Ascending aorta (tissue), 2 donors: ENCODE measurements at places on chromosomes 7 and 10. TPM values are rescaled to one million over a fixed set of nuclear protein-coding genes. Genes with fewer than 3 reads are reported as not detected.

GRCh38 chr10:76049581-76050290 lies 618.3 kb downstream of the LRMDA start:
- no peak for DNase-seq

GRCh38 chr7:70120851-70121250 lies 522.6 kb downstream of the AUTS2 start:
- DNase-seq, result no peak

DNA sequence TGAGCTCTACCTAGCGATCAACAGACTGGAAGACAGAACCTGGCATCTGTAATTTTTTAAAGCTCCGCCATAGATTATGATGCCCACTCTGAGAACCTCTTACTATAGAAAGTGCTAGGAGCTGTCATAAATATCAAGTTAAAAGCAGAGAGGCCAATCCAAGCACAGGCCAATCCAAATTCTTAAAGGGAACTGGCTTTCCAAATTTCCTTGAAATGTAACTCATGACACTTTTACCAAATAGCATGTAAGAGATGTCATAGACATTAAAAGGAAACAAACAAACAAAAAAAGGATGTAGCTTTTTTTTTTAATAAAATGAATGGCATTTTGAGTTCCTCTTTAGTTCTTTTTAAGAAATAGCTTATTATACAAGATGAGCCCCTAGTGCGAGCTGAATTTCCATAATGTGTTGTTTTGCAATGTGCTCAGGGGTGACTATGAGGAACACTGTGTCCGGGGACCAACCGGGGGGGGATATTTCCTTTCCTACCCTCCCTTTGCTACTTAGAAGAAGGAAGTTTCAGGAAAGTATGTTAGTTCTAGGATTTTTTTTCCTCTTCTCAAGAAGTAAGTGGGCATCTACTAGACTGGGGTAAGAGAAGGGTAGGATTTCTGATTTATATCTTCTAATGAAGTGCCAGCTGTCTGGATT lies 23.7 kb upstream of the MRC1 start:
- peak; percentile 37 for DNase-seq

ADCY1 gene
- 3.6 TPM for total RNA-seq

AS3MT gene
- 1.4 TPM for total RNA-seq

DUS4L gene
- 0.75 TPM for total RNA-seq
